Activated CD4-positive, alpha-beta T cell treated with anti-CD3 and anti-CD28 coated beads, Interleukin-2, amount 50 U/mL, for 24 hours (primary cell): ENCODE measurements at places on chromosomes 3 and 15.

DNA sequence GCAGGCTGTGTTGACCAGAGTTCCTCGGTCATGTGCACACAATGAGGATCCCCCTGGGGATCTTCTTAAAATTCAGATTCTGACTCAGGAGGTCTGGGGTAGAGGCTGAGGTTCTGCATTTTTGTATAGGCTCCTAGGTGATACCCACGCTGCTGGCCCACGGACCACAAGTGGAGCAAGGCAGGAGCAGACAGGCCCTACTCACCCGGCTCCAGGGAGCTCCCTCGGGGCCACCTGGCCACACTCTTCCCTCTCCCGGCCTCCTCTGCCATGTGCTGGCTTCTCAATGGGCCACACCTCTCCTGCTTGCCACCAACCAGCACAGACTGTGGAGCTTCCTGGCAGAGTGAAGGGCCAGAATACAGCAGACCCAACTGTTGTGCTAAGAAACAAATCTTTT is 23.9 kb downstream of the GP9 start:
- no peak for DNase-seq

GRCh38 chr3:123201557-123202427 is at the start of gene SEC22A:
SEC22A (plus strand) TSS chr3:123201943; CDS start chr3:123209218, 7,275 bp downstream.
- peak; percentile 95 for DNase-seq

DNA sequence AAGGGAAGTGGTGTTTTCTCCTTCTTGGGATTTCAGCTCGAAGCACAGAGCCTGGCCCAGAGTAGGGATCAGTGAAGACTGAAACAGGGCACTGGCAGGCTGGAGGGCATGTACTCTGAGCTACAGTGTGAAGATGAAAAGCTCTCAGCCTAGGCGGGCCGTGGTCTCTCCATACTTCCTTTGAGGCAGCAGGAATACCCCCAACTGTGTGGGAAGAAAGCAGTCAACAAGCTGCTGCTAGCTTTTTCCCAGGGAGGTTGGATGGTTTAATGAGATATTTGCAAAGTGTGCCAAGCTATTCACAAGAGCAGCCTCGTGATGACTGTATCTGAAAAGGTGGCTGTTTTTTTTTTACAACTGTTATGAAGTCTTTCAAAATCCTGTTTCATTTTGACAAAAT is 47.2 kb downstream of the NMNAT3 start:
- DNase-seq, result no peak

GRCh38 chr3:4565809-4566501 is 72.8 kb downstream of the ITPR1 start:
- DNase-seq, result no peak

- DNase-seq, result no peak
These were observed 35.2 kb downstream of the ITPR1 start for GRCh38 chr3:4528320-4528719.

- no peak for DNase-seq
These were observed 19.9 kb downstream of the DNASE1L3 start for GRCh38 chr3:58190882-58191281.

DNA sequence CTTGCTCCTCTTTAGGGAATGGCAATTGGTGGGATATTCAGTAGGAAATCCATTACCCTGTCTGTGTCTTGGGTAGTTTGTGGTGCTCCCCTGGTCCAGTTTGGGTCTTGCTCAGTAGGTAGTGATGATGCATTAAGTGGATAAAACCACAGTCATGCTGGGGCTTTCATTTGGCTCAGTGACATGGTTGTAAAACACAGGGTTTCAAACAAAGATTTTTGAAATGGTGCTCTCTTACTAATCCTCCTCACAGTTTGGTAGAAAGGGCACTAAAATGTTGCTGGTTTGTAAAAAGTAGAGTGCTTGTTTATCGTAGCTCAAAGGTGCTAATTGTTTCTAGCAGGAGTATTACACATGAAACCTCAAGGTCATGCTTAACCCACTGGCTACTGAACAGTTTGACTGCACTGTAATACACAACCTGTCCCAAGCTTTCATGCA is 22.9 kb downstream of the BBX start:
- no peak for DNase-seq

- DNase-seq, result no peak
These were observed 325.1 kb upstream of the TPM1 start for GRCh38 chr15:62717496-62717895.

DNA sequence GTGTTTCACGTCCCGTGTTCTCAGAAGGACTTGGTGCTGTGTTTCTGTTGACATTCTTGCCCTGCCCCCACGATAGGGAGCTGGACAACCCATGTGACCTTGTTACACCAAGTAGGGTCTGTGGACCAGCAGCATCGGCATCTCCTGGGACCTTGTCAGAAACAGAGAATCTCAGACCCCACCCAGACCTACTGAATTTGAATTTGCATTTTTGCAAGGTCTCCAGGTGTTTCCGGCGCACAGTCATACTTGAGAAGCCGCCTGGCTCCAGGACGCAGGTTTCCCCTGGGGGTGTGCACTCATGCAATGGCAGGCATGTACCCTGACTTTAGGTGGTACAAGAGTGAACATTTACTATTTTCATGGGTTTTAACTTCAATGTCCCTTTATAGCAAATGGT is 117.9 kb downstream of the TLE3 start:
- no peak for DNase-seq

DNA sequence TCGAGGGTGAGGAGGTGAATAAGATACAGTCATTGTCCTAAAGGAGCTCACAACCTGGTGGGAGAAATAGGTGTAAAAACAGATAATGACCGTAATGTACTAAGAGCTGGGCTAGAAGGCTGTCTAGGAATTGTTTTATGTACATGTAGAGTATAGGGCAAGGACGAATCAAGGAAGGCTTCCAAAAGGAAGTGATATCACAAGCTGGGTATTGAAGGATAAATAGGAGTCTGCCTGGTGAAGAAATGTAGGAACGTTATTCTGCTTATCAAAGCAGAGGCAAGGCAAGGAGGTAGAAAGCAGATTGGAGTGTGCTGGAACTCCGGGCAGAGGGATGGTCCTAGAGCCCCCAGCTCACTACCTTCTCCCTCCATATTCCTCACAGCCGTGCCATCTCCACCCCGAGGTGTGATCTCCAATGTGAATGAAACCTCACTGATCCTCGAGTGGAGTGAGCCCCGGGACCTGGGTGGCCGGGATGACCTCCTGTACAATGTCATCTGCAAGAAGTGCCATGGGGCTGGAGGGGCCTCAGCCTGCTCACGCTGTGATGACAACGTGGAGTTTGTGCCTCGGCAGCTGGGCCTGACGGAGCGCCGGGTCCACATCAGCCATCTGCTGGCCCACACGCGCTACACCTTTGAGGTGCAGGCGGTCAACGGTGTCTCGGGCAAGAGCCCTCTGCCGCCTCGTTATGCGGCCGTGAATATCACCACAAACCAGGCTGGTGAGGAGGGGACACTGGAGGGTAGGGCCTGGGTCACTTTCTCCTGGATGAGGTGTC is 15.1 kb downstream of the EPHB3 start:
- no peak for DNase-seq

DNA sequence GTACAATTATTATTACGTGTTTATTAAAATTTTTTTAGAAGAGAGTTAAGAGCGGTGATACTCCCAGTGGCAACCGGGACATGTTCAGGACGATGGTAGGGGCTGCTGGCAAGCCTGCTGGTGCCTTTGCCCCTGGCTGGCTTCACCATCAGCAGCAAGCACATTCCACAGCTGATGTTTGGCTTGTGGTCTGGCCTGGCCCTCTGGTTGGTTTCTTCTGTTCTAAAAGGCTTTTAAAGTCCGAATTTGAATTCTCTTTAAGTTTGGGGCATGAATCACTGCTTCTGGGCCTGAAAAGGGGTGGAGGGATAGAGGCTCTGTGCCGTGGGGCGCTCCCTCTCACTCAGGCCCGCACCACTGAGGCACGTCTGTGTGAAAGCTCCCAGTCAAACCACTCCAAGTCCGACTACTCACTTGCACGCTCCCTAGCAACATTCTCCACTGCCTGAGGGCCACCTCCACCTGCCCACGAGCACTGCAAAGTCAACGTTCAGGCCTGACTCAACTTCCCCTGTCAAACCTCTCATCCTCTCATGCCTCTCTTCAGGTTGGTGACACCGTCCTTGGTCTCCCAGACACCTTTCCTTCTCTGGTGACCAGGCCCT is 10.1 kb downstream of the ITGA11 start:
- no peak for DNase-seq

GRCh38 chr3:121467085-121467484 is 78.7 kb downstream of the POLQ start:
- no peak for DNase-seq

GRCh38 chr3:153052096-153052460 is 109.9 kb upstream of the RAP2B start:
- DNase-seq, result no peak

DNA sequence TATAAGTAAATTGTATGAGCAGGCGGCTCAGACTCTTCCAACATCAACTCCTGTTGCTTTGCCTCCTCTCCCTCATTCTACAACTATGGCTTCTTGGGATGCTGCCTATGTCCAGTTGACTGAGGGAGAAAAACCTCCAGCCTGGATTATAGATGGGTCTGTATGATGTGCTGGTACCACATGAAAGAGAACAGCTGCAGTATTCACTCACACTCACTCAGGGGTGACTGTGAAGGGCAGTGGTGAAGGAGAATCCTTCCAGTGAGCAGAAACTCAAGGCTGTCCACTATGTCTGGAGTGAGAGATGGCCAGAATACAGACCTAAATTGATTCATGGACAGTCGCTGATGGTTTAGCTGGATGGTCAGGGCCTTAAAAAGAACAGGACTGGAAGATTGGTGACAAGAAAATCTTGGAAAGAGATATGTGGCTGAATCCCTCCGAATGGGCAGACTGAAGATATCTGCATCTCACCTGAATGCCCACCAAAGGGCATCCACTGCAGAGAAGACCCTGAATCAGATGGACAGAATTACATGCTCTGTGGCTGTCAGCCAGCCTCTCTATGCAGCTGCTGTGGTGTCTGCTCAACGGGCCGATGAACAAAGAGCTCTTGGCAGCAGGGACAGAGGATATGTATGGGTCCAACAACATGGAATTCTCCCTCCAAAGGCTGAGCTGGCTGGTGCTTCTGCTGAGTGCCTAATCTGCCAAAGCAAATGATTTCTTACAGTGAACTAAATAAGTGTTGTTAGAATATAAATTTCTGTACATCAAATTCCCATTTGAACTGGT is 1.9 kb upstream of the BCL2L10 start:
- DNase-seq, result no peak

DNA sequence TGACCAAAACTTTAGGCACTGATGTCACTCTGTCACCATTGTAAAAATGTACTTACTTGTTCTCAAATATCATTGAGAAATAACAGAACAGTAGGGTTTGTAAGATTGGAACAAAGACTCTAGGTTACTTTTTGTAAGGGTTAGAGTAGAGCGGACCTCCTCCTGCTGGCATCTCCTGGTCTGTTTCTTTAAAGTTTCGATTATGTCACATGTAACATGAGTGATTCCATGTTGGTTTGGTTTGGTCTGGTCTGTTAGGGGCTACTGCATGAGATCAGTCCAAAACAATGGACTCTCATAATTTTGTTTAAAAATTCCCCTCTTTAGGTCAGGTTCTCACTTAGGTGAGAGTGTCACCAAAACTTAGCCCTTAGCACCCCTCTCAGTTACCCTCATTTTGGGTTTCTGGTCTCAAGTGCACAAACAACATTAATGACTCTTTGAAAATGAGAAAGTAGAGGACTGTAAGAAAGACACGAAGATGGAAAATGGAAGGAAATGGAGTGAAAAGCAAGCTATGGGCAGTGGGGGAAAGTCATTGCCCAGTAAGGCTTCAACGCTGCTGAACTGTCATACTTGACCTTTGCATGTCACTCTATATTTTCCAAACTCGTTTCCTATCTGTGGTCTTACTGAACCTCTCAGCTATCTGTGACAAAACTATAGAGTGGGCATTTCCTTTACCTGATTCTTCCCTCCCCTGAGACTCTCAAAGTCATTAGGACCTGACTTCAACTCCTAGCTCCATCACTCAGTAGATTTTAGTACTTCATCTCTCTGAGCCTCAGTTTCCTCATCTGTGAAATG is 52.7 kb downstream of the LDHAL6B start:
- no peak for DNase-seq

GRCh38 chr3:32421185-32421584 is 29.5 kb downstream of the CMTM7 start:
- DNase-seq, result no peak

DNA sequence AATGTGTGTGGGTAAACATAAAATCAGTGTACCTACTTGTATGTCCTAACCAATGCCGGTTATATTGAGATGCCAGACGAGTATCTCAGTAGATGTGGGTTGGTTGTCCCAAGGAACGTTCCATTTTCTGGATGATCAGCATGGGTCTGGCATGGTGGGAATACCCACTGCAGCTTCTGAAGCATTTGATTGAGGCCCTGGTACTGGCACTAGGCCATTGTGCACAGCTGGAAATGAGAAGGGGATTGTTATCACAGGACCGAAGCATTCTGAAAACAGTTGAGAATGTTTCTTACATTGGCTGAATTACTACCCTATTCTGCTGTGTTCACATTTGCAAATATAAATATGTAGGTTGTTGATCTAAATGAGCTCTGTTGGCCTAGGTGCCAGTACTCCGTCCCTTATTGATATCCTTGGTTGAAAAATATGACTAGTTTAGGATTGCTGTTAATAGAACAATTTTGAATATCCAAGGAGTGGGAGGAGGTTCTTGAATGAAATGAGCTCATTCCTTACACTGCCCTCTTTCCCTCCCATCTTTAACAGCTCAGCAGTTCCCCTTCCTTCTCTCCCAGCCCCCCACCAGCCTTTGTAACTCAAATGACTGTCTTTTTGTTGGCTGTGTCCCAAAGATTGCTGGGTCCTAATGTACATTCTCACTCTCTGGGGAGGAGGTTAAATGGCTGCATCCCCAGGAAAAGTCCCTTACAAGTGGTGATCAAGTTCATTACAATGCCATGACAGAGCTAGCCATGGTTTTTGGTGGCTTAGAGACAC is 293.3 kb upstream of the TPM1 start:
- no peak for DNase-seq

DNA sequence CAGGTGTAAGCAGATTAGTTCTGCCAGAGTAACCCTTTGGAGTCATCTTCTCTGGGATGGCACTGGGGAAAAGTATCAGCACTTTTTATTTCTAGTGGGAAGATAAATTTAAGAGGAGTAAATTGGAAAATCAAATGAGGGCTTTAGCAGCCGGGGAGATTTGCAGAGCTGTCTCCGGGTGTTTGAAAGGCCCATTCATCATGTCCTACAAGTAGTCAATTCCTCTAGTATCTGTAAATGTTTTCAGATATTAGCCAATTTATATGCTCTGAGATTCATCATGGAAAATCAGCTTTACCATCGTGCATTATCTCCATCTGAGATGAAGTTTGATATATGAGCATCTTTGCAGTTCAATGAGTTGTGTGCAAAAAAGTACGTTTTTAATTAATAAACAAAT is 93.6 kb downstream of the CDIN1 start:
- DNase-seq, result no peak

DNA sequence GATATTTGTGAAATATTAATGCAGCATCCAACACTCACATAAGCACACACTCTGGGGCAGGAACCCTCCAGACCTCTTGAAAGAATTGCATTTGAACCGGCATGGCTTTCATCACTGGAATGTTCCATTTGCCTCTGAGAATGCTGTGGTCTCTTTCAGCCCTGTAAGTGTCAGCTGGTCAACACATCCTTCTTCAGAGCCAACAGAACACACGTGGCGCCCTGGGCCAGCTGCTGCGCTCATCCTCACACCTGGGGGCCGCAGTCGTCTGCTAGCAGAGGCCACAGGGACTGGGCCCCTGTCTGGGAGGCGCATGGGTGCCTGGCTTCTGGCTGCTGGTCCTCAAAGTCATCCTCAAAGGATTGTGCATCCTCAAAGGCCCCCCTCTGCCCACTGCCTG is 71.4 kb upstream of the HERC1 start:
- no peak for DNase-seq
